ENCODE measurements at places on chromosomes 3 and 15. TPM values are rescaled to one million over a fixed set of nuclear protein-coding genes. Genes with fewer than 3 reads are reported as not detected.

The COMMD2 gene
- 61.1 TPM for polyA plus RNA-seq

The KIF23 gene
- 13.0 TPM for polyA plus RNA-seq

The TEX264 gene
- 51.4 TPM for polyA plus RNA-seq

The IL17RB gene
- 28.7 TPM for polyA plus RNA-seq

The NR1I2 gene
- polyA plus RNA-seq, result 0.43 TPM

The A4GNT gene
- 0.15 TPM for polyA plus RNA-seq

The SLC2A2 gene
- 0.27 TPM for polyA plus RNA-seq

The ALPK3 gene
- polyA plus RNA-seq, result 8.7 TPM

The FETUB gene
- not detected for polyA plus RNA-seq

The MOBP gene
- polyA plus RNA-seq, result 318 TPM

DNA sequence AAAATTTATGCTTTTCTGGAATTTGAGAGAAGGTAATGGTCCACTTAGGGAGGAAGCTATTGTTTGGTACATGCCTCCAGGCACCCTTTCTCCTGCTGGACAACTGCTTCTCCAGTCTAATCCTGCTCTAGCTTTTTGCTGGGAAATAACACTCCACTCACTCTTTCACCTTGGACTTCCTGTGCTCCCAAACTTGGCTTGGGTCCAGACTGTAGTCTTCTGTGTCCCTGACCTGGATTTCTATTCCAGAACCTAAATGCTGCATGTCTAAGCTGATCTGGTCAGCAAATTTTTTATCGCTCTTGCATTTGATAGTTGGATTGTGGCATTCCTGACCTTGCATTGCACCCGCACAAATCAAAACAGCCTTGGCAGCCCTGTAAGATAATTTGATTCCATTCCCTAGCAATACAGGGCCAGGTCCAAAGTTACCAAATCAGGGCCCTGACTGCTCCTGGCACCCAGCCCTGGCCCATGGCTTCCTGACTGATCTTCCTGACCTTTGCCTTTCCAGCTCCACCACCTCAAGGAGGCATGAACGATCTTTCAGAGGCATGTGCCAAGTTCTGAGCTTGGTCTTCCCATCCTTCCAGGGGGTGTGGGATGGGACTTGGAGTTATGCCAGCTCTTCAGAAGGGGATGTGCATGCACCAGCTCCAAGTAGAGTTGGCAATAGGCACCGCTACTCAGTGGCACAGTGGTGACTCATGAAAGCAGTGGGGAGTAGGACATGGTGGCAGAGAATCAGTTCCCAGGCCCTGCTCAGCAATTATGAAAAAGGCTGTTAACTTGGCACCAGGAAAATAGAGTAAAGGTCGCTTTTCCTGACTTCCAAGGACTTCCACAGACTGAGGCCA lies 43.9 kb upstream of the GOLGA8J start:
- DNase-seq, result no peak

DNA sequence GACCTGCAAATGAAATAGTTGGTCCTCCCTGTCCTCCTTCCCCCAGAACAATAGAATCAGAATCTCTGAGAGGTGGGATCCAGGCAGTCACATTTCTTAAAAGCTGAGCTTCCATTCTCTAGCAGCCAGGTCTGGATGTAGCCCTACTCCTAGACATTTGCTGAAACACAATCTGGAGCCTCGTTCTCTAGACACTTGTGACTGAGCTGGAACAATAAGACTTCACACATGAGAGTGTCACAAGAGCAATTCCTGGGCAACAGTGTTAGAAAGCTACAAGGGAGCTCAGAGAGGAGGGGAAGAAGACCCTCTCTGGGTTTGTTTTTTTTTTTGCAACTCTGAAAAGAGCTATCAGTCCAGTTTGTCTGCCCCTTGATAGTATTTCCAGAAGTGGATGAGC lies 14.5 kb downstream of the CORO2B start:
- DNase-seq, result no peak

- DNase-seq, result no peak
Measured at GRCh38 chr3:55648591-55649318, 161.6 kb upstream of the WNT5A start.

GRCh38 chr3:149954812-149955211 lies 15.9 kb downstream of the PFN2 start:
- DNase-seq, result peak; percentile 14

DNA sequence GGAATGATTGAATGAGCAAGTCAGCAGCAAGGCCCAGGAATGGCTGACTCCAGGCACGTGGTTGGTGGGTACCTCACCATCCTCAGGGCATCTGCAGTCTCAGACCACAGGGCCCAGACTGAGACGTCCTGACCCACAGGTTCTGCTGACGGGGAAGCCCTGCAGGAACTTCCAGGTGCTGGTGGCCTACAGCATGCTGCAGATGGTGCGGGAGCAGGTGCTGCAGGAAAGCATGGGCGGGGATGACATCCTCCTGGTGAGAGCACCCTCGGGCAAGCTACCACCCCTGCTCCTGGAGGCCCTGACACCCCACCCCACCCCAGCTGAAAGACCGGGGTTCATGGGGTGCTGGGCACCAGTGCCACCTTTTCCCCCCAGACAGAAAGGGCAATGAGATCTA lies 14.1 kb downstream of the TBC1D21 start:
- DNase-seq, result no peak

DNA sequence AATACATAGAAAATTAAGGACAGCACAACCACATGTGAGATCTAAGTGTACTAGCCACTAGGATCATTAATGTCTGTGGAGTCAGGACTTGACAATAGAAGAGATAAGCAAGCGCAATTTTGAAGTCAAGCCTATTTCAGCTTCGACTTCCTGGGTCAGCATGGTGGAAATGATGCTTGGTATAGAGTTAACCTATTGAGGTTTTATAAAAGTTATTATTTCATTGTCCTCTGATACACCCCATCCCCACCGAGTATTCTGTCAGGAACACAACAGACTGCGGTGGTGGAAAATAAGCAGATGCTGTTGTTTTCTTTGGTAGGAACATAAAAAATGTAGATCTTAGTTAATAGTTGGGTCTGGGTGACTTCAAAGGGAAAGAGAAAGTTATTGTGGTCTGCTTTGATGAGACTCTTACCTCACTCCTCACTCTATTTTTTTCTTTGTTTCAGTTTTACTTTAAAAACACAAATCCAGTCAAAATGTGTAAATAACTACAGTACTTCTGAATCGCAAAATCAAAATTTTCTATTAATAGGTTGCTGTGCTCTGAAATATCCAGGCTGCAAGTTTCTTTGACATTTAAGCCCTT lies 82.1 kb downstream of the IL5RA start:
- DNase-seq, result no peak

GRCh38 chr3:22308871-22309270 lies 557.9 kb upstream of the ZNF385D start:
- DNase-seq, result no peak

GRCh38 chr15:83904107-83905040 lies 250.5 kb downstream of the ADAMTSL3 start:
- no peak for DNase-seq

- DNase-seq, result peak; percentile 66
Measured at GRCh38 chr3:160038862-160039562, 50.4 kb downstream of the IL12A start.

GRCh38 chr3:143648708-143649107 lies 199.6 kb downstream of the SLC9A9 start:
- DNase-seq, result no peak

GRCh38 chr3:2303566-2303965 lies 204.9 kb downstream of the CNTN4 start:
- peak; percentile 77 for DNase-seq

- no peak for DNase-seq
Measured at GRCh38 chr15:92205255-92205739, 188.4 kb upstream of the ST8SIA2 start.

DNA sequence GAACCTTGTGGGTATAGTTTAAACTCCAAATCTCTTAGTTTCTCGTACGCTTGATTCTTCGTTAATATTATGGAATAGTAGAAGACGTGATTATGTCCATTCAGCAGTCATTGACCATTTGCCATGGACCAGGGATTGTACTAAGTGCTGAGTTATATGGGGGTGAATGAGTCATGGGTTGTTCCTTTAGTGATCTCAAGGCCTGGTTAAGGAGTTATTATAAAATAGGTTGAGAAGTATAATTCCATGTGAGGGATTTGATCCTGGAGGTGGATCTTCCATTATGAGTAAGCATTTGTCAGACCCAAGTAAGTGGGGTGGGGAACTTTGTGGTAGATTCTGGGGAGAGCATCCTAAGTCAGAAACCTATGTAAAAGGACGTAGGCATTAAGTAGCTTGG lies 15.4 kb downstream of the NR2C2 start:
- no peak for DNase-seq

DNA sequence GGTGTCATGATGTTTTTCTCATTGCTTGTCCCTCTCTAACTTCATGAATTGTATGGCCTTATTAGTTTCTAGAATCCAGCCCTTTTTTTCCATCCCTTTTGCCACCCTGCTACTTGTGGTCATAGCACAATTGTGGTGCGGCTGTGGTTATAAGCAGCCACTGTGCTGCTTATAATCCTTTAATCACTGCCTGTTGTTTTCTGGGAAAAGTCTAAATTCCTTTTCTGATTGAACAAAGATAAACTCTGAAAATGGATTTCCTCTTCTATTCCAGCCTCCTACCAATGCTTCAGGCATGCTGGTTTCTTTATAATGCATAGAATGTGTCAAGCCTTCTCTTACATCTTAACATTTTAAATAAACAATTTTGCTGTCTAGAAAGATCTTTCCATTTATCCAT lies 319.5 kb downstream of the C3orf38 start:
- DNase-seq, result no peak

- no peak for DNase-seq
Measured at GRCh38 chr15:85568261-85568808, 187.9 kb downstream of the AKAP13 start.

DNA sequence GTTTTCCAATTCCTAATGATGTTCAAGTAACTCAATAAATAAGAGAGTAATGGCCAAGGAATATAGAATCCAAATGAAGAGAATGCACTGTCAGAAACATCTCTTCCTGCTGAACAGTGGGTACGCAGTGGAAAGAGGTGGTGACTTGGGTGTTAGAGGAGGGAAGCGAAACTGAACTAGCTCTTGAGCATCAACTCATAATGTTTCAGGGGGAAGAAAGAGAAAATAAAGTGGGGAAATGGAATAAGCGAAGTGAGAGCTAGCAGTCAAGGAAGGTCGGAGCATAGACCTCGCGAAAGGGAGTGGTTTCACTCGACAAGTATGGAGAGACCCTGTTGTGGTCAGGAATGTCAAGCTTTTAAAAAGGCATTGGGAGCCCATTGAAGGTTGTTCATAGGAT lies 309.5 kb downstream of the GAP43 start:
- DNase-seq, result no peak

- peak; percentile 14 for DNase-seq
Measured at GRCh38 chr15:75928680-75929608, 25.3 kb downstream of the FBXO22 start.

GRCh38 chr3:43213631-43214030 lies 72.7 kb upstream of the SNRK start:
- DNase-seq, result no peak

DNA sequence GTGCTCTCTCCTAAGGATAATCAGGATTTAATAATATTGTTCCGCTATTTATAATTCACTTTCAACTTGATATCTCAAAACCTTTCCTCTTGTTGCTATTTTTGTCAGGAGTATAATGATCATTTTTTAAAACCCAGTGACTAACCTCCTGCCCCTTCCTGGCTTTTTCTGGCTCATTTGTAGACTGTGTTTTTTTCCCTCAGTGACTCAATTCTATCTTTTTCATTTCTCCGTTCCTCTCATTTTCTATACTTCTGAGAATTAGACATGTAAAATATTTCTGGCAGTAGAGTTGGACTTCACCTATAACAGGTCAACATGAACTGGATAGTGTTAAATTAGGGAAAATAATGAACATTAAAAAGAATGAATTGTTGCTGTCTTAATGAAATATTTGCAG lies 490.7 kb downstream of the EDEM1 start:
- no peak for DNase-seq

DNA sequence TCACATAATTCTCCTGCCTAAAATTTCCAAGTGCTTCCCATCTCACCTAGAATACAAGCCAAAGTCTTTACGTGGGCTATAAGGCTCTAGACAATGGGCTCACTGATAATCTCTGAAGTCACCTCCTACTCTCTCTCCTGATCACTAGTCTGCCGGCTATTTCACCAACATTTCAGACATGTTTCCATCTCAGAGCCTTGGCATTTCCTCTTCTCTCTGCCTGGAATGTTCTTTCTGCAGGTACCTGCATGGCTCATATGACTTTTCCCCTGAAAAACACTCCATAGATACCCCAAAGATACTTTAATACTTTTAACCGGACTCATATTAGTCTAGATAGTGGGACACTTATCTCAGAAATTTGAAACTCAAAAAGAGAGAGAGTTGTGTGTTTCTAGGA lies 32.7 kb downstream of the CD200 start:
- no peak for DNase-seq
